ENCODE measurements at places on chromosomes 2 and 18. TPM values are rescaled to one million over a fixed set of nuclear protein-coding genes. Genes with fewer than 3 reads are reported as not detected.

GRCh38 chr2:227130636-227131035 lies 33.4 kb downstream of the COL4A4 start:
- no peak for DNase-seq

The FBXO15 gene
- polyA plus RNA-seq, result 3.5 TPM

DNA sequence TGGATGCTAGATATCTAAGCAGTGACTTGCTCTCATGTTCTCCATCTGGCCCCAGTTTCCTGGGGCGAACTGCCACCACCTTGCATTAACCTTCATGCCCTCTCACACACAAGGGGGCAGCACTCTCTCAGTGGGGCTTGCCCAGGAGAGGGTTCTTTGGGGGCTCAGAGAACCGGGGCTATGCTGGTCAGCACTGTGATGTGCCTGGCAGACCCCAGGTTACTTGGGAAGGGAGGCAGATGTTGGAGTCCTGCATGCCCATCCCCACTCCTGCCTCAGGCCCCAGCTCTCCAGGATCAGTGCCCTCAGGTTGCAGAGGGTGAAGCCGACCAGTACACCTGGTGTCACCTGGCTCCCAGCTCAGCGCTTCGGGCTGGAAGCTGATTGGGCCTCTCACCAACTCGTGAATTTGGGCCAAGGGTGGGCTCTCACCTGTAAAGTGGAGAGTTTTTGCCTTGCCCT lies 396.2 kb upstream of the HS6ST1 start:
- DNase-seq, result no peak

DNA sequence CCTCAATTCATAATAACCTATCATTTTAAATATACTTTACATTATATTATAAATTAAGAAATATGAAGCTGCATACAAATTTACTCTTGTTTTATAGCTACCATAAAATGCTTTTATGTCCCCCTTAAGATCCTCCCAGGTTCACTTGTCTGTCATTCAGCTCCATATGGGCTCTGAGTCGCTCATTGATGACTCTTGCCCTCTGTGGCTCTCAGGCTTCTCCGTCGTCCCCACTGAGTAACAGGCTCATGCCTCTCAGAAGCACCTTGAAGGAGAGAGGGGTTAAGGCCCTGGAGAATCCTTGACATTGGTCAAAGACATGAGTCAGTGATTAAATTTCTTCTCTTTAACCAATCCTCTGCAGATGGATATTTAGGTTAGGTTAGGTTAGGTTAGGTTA lies 6.2 kb upstream of the MCM6 start:
- no peak for DNase-seq

GRCh38 chr2:98483257-98483861 lies 38.7 kb downstream of the INPP4A start:
- peak; percentile 71 for DNase-seq

- no peak for DNase-seq
Measured at GRCh38 chr2:64263315-64263714, 119.1 kb upstream of the PELI1 start.

The ZNF519 gene
- polyA plus RNA-seq, result 1.7 TPM

DNA sequence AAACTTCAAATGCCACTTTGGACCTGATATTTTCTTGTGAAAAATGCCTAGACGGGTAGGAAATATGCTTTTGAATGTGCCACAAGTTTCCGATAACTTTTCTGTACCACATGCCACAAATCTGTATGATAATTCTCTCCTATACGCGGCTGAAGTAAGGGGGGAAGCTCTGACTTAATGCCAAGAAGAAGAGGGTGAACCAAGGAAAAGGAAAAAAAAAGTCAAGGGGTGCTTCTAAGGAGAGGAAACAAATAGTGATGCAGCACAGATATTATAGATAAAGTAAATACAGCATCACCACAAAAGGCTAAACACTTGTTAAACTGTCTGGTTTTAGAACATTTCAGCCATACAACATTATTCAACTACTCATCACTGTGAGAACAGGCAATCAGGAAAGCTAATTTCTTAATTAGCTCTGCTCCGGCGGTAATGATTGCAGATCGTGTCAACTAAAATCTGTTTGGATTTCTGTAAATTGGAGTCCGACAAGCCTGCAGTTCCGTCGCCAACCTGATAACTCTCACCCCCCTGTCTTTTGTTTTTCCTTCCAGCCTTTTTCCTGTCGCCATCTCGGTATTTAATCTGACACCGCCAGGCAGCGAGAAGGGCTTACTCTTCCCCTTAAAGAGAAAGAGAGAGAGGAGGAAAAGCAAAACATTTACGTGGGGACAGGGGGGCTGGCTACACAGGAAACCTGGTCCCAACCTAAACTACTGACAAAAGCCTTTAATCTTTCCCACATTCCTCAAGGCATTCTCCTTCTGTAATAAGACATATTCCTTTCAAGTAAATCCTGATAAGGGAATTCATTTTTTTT lies 67.5 kb downstream of the ZEB2 start:
- DNase-seq, result no peak

- DNase-seq, result no peak
Measured at GRCh38 chr18:36086186-36086585, 18.8 kb upstream of the RPRD1A start.

The GALR1 gene
- not detected for polyA plus RNA-seq

DNA sequence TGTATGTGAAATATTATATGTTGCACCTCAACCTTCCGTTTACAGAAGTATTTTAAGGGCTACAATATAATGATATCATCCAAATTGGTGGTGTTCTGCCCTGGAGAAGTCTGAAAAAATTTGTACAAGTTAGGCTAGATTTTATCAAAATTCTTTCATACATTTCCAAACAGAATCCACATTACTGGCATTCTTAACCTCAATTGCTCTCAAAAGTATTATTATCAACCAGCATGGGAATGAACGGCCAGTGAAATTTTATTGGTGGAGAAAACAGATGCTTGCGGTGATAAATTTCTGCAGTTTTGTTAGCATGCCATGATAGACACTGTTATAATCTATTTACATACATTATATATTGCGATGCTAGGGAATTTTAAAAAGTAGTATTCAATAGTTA lies 88.3 kb upstream of the TFPI start:
- DNase-seq, result no peak

DNA sequence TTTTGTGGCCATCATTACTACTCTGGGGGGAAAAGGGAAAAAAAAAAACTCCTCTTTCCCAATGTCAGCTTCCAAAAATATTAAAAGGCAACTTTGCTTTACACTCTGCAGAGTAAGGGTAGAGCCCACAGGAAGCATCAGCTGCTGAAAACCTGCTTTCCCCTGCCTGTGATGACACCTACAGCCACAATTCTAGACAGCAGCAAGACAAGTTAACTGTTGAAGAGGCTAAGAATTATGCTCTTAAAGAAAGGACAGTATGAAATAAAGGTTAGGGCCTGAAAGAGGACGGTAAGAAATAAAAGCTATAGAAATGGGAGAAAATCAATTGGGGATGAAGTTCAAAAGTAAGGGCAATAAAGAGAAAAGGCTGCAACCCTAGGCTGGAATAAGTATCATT lies 3.0 kb downstream of the PDE11A start:
- no peak for DNase-seq

GRCh38 chr2:27716301-27717069 lies 52.8 kb downstream of the SLC4A1AP start:
- DNase-seq, result no peak

Measured in spleen (tissue), 13 donors.